ENCODE measurements at places on chromosomes 13 and 19. TPM values are rescaled to one million over a fixed set of nuclear protein-coding genes. Genes with fewer than 3 reads are reported as not detected.
A peak's percentile ranks its signal among the peaks of the same experiment; 100 is the strongest.

GRCh38 chr19:38401148-38401547 is 1.7 kb upstream of the FAM98C start:
- H3K36me3 ChIP-seq = no peaks in the 10 kb centered on the region
- peaks cover 7% of the 10 kb centered on the region for H3K4me1 ChIP-seq
- H3K27ac ChIP-seq = no peak overlapping the region
- peaks cover 20% of the 10 kb centered on the region for H3K27me3 ChIP-seq

DNA sequence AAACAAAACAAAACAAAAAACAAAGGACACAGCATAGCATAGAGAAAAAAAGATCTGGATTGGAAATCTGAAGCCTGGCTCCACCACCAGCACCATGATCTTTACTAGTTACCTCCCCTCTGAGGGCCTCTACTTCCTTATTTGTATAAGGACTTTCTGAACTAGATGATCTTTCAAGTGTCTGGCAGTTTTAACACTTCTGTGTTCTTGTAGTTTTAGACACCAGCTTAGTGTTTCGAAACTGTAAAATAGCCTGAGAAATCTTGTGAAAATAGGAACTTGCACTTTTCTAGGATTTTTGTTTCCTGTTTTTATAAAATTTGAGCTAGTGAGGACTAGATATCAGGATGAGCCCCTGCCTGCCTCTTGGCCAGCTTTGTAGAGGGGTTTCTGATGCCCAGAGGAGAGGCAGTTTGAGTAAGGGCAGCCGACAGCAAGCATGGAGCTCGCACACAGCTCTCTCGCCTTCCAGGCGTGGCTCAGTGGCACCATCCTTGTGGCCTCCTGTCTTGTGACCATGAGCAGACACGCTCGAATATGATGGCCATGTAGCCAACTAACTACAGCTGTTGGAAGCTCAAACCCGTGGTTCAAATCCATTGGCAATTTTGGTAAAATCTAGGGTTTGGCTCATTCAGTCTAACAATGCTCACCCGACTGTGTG is 319.0 kb downstream of the KCNRG start:
- H3K27ac ChIP-seq = peak overlapping the region; percentile 8
- H3K27me3 ChIP-seq = no peaks in the 10 kb centered on the region
- no peak overlapping the region for H3K4me3 ChIP-seq

GRCh38 chr13:76610819-76611415 is 275.3 kb downstream of the KCTD12 start:
- no peak for DNase-seq
- H3K27ac ChIP-seq = no peak overlapping the region
- no peak overlapping the region for H3K4me3 ChIP-seq
- no peaks in the 10 kb centered on the region for H3K36me3 ChIP-seq
- no peaks in the 10 kb centered on the region for H3K4me1 ChIP-seq

GRCh38 chr19:41956621-41957020 is 2.5 kb downstream of the RABAC1 start:
- H3K4me3 ChIP-seq = no peak overlapping the region
- H3K4me1 ChIP-seq = peaks cover 7% of the 10 kb centered on the region
- no peak for DNase-seq
- H3K27ac ChIP-seq = no peak overlapping the region
- peaks cover 3% of the 10 kb centered on the region for H3K36me3 ChIP-seq
- H3K27me3 ChIP-seq = no peaks in the 10 kb centered on the region

DNA sequence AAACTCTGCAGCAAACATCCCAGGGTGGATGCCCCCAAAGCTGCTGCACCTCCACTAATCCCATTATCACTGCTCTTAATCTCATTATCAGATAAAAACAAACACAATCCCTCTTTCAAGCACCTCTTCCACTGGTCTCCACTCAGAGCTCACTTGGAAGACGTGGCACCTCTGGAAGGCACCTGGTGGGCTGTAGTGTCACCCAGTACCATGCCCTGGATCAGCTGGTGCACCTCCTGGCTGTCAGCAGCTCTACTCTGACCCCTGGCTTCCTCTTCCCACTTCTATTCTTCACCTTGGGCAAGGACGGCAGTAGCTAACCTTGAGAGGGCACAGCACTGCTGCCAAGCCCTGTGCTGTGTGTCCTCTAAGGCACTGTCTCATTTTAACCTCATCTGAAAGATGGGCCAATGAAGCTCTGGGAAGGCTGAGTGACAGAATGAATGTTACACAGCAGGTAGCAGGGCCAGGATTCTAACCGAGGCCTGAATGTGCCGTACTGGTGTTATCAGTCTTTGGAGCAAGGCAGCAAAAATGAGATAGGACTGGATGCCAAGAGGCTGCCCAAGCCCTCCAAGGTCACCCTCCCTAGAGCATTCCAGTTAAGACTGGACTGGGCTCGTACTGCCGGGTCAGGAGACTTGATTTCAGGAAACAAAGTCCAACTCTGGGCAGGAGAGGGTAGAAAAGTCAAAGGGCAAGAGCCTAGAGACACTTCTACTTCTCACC is 7.4 kb downstream of the BRD4 start:
- no peak overlapping the region for H3K4me3 ChIP-seq
- H3K27ac ChIP-seq = peak overlapping the region; percentile 76
- H3K36me3 ChIP-seq = no peaks in the 10 kb centered on the region
- H3K4me1 ChIP-seq = peaks cover 95% of the 10 kb centered on the region

DNA sequence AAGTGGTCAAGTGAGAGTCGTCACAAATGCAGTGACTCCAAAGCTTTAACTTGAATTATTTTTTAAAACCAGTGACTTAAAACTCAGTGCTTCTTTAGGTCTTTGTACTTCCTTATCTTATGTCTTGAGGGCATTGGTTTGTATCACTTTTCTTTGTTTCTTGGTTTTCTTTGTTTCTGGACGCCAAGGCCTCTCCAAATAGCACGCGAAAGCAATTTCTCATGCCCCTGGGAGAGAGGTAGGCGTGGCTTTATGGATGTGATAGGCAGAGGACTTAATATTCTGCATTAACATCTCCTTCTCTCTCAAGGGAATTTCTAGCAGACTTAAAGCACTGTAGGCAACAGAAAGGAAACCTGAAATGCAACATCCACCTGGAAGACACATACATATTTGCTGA is 20.6 kb downstream of the UBE2L5 start:
- H3K36me3 ChIP-seq = no peaks in the 10 kb centered on the region
- no peak for DNase-seq
- no peak overlapping the region for H3K4me3 ChIP-seq
- no peak overlapping the region for H3K27ac ChIP-seq
- peaks cover 12% of the 10 kb centered on the region for H3K4me1 ChIP-seq

GRIN2D gene
- 0.22 TPM for total RNA-seq

MCF2L gene
- 16.5 TPM for total RNA-seq

ACP5 gene
- total RNA-seq = 20.8 TPM
